ENCODE measurements at places on chromosomes 3 and 15.

DNA sequence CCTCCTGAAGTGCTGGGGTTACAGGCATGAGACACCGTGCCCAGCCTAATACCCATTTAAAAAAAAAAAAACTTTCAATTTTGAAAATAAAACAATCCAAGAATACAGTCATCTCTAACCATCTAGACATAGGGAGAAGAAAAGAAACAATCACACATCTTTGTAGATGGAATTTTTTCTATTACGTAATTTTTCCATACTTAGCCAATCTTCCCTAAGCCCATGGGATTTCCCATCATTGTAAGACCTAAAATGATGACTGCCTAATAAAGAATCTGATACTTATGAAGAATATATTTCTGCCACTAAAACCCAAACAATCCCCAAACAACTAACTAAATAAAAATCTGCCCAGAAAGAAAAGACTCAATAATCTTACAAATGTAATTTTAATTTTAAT, 88.7 kb downstream of the CBLB start:
- no peak for DNase-seq

GRCh38 chr15:81211376-81211775, 14.7 kb downstream of the IL16 start:
- DNase-seq: no peak

GRCh38 chr3:184351511-184352148, 9.8 kb downstream of the CLCN2 start:
- DNase-seq: no peak

GRCh38 chr3:106758459-106758858, 618.8 kb upstream of the CCDC54 start:
- DNase-seq: no peak

- no peak for DNase-seq
Observed at GRCh38 chr3:127726894-127727293, 54.1 kb downstream of the ABTB1 start.

- DNase-seq: no peak
Observed at GRCh38 chr3:98259-98654, 98.3 kb upstream of the CHL1 start.

- DNase-seq: no peak
Observed at GRCh38 chr3:114527036-114527644, 233.3 kb downstream of the TIGIT start.

DNA sequence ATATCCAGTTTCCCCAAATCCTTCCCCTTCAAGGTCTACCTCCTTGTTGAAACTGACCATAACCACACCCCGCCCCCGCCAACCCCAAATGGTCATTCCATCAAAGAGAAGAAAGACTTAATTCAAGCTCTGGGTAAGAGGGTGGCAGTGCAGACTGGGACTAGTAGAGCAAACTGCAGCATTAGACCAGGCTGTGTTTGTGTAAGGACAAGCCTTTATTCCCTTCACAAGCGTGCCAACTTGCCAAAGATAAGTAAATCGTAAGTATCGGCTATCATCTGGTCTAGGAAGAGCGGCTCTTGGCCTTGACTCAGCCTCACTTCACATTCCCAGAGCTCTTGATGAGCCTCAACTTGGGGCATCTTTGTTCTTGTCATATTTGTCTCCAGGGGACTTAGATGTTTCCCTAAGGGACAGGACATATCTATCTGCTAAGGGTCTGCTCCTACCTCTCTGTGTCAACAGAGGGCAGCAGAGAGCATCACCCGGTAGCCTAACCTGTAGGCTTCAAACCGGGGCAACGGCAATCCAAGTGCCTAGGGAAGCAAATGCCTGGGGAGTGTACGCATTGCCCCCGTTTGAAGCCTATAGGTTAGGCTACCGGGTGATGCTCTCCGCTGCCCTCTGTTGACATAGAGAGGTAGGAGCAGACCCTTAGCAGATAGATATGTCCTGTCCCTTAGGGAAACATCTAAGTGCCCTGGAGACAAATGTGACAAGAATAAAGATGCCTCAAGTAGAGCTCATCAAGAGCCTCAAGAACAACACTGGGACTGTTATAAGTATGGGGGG, 8.9 kb upstream of the MAP3K13 start:
- DNase-seq: peak; percentile 69

DNA sequence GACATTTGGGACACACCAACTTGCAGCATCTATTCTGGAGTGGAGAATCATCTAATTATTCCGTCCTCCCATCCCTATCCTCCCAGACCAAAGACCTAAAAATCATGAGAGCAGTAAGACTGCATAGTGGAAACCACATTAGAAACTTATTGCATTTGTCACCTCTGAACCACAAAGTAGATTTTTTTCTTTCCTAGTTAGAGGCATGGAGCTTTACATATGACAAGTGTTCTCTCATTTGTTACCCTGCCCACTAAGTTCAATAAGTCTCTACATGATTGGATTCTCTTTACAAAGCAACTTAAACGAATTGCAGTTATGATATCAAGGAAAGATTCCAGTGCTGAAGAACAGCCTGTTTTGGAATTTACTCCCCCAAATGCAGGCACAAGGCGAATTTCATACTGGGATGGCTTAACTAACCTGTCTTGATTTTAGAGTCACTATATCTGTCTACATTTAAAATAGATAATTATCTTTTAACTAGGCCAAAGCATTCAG, 42.3 kb upstream of the LRRFIP2 start:
- DNase-seq: no peak

DNA sequence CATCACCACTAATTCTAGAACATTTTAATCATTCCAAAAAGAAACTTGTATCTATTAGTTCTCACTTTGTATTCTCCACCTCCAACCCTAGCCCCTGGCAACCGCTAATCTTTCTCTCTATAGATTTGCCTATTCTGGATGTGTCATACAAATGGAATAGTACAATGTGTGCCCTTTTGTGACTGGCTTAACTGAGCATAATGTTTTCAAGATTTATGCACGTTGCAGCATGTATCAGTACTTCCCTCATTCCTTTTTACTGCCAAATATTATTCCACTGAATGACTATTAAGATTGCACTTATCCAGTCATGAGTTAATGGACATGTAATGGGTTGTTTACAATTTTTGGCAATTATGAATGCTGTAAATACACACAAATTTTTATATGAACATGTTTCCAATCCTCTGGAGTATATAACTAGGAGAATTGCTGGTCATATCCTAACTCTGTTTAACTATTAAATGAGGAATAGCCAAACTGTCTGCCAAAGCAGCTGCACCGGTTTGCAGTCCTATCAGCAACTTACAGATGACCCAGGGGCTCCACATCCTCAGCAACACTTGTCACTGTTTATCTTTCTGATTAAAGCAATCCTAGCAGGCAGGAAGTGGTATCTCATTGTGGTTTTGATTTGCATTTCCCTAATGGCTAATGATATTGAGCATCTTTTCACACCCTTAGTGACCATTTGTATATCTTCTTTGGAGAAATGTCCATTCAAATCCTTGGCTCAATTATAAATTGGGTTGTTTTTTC, 42.9 kb downstream of the DCUN1D1 start:
- no peak for DNase-seq

DNA sequence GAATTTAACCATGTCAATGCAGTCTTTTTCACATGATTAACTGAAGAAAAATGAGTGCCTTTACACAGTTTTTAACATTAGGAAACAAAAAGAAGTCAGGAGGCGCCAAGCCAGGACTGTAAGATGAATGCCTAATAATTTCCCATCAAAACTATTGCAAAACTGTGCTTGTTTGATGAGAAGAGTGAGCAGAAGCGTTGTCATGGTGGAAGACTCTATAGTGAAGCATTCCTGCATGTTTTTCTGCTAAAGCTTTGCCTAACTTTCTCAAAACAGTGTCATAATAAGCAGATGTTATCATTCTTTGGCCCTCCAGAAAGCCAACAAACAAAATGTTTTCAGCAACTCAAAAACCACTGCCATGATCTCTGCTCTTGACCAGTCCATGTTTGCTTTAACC, 156.8 kb upstream of the CDIN1 start:
- no peak for DNase-seq

GRCh38 chr3:50246517-50246954, 10.5 kb downstream of the GNAI2 start:
- DNase-seq: peak; percentile 85

- no peak for DNase-seq
Observed at GRCh38 chr3:109241459-109242186, 74.7 kb downstream of the DPPA2 start.

DNA sequence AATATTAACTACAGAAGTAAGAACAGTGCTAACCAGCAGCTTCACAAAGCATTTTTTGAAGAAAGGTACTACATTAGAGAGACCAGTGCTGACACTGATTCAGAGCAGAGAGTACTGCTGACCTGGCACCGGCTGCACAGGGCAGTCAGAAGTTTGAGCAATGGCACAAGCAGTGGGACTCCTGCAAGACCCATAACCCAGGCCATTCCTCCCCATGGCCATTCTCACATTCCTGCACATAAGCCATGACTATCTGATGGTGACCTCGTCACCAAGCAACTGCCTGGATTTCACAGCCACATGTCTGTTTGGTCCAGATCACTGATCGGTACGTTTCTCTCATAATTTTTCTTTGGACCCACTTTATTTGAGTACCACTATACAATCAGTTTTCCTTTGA, 88.7 kb downstream of the GPR156 start:
- DNase-seq: no peak

DNA sequence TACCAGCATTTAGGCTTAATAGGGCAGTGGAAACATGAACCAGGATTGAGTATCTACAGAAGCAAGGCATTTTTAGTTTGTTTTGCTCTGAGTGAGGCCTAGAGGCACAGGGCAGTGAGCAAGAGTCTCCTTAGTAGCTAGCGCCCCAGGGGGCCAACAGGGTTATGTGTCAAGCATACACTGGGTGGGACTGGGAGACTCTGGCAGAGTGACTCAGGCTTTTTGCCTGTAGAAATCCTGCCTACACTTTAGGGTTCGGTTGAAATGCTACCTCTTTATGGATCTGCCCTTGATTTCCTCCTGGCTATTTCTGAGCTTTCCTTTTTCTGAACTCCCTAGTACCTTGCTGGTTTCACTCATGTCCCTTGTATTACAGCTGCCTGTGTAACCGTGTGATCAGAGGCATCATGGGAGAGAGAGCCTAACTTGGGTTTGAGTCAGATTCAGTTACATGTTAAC, 72.2 kb downstream of the TOP2B start:
- DNase-seq: no peak

- DNase-seq: no peak
Observed at GRCh38 chr3:151316267-151316991, at the start of gene GPR87. GPR87 (minus strand) TSS chr3:151316820; CDS start chr3:151300100, 16,720 bp downstream.

- DNase-seq: no peak
Observed at GRCh38 chr3:4864503-4864902, 114.7 kb upstream of the BHLHE40 start.

DNA sequence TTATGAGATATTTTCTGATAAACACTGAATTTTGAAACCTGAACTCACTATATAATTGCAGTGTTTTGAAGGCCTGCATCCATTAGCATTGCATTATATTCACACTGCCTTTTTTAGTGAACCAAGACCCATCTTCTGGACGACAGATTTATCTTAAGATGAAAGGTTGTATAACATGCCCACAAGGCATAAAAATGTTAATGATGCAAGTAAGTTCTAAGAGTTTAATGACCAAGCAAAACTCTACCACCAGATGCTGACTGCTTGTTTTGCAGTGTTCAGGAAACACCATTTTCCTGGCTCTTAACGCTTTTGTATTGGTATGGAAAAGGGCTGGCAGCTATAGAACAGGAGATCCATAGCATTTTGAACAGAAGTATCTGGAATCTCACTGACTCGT, 46.1 kb downstream of the USP50 start:
- no peak for DNase-seq

DNA sequence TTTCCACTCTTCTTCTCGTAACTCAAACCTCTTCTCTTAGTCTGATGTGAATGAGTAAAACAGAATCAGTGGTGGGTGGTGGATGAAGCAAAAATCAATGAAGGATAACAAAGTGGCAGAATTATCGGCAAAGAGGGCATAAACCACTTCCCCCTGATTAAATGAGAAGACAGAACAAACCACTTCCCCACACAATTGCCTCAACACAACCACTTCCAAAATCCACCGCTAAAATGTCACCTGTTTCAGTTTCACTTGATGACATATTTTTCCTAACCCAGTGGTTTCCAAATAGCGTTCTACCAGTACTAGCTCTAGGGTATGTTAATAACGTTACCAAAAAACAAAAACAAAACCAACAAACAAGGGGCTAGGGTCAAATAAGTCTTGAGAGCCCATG, 478.7 kb upstream of the WNT5A start:
- no peak for DNase-seq

GRCh38 chr3:12557473-12558100, 700 bp downstream of the MKRN2 start:
- no peak for DNase-seq

- DNase-seq: no peak
Observed at GRCh38 chr3:119356646-119357045, 62.5 kb downstream of the ARHGAP31 start.

DNA sequence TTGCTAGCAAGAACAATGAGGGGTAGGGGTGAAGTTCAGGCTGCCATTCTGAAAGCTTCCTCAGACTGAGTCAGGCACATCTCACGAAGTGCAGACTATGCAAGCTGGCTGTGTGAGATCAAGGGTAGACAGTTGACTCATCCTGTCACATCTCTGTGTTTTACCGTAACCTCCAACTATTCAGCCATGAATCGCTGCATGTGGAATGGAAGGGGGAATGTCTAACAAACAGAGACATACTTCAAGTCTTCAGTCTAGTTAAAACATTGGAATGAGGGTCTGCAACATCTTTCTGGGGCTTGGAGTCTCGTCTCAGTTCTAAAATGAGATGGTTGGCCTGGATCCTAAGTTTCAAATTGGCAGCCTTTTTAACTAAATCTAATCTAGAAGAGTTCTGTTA, 25.9 kb downstream of the AGTR1 start:
- DNase-seq: no peak

GRCh38 chr3:64355401-64355807, 130.1 kb upstream of the PRICKLE2 start:
- no peak for DNase-seq

GRCh38 chr3:124207077-124207476, 215.2 kb upstream of the ROPN1 start:
- DNase-seq: no peak

DNA sequence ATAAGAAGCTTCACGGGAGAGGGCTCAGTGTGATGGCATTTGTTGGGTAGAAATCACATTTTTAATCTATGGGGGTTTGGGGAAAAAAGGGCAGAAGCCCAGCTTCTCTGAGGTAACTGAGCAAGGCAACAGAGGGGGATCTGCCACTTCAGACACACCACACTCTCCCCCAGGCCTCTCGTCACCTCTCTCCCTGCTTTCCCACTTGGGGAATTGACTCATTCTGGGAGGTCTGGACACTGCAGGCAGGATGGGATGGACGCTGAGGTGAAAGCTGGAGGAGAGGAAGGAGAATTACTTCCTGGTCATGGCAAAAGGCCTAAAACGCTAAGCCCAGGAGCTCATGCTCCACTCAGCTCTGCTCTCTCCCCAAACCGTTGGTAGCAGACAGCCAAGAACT, 33.2 kb downstream of the MYO5C start:
- DNase-seq: no peak

GRCh38 chr3:127044996-127045395, 62.1 kb downstream of the PLXNA1 start:
- no peak for DNase-seq

- DNase-seq: no peak
Observed at GRCh38 chr3:167106456-167106855, 273.6 kb downstream of the ZBBX start.

Data from activated T-cell treated with anti-CD3 and anti-CD28 coated beads, Interleukin-2, amount 50 U/mL, for 24 hours (primary cell).